Posterior vena cava (tissue), 2 donors: ENCODE measurements at places on chromosomes 1 and 21.
A peak's percentile ranks its signal among the peaks of the same experiment; 100 is the strongest.

- no peak for DNase-seq
Observed at GRCh38 chr1:198030682-198031081, 113.5 kb downstream of the LHX9 start.

GRCh38 chr1:25577134-25577920, 33.9 kb downstream of the LDLRAP1 start:
- no peak for DNase-seq

DNA sequence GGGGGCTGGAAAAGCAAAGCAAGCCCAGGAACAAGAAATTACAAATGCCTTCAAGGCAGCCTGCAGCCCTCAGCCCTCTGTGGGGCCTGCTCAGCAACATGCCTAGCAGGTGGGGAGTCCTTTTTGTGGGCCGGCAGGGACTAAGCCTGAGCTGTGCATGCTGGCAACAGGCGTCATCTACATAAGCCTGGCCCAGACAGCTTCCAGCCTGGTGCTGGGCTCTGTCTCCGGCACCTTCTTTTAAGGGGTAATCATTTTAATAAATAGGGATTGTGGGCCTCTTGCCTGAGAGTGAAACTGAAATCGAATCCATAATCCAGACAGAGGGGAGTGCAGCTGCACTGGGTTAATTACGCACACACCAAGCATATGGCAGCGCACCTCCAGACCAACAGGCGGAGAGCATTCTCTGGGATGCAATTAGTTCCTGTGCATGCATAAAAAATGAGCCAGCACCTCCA, 96.6 kb downstream of the DDX20 start:
- peak; percentile 54 for DNase-seq

DNA sequence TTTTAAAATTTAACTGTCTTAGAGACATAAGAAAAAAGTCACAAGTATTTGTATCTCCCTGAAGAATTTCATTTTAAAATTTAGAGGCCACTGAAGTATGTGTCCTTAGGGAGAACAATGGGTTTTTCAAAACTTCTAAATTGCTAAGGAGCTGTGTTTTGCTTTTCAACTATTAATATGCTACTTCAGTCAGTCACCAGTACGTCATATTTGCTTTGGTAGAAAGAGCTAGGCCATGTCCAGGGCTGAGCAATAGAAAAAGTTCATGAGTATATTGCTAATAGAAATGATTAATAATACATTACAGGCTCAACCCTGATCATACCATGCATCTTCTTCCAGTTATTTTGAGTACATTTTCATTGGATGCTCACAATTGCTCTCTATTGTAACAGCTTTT, 1.7 kb upstream of the SGIP1 start:
- DNase-seq: no peak

GRCh38 chr1:94279462-94279861, 42.1 kb upstream of the ARHGAP29 start:
- no peak for DNase-seq

DNA sequence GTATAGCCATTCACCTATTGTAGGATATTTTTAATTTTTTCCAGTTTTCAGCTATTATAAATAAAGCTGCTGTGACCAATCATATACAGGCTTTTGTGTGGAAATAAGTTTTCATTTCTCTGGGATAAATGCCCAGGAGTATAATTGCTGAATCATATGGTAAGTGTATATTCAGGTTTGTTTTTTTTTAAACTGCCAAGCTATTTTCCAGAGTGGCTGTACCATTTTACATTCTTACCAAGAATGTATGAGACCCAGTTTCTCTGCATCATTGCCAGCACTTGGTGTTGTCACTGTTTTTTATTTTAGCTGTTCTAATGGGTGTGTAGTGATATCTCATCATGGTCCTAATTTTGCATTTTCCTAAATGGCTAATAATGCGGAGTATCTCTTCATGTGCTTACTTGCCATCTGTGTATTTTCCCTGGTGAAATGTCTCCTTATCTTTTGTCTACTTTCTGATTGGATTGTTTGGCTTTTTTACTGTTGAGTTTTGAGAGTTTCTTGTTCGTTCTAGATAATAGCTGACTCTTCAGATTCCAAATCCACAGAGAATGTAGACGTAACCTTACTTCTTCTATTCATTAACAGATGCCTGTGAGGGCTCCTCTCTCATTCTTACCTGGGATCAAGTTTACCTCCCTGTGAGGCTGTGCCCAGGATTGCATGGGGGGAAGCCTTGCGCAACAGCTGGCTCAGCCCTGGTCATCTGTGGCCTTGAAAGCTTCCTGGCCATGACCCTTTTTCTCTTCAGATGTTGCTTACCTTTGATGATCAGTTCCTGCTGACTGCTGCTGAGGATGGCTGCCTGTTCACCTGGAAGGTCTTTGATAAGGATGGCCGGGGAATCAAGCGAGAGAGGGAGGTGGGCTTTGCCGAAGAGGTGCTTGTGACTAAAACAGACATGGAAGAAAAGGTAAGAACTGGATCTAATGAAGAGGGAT, 42.6 kb downstream of the CFAP57 start:
- DNase-seq: no peak

DNA sequence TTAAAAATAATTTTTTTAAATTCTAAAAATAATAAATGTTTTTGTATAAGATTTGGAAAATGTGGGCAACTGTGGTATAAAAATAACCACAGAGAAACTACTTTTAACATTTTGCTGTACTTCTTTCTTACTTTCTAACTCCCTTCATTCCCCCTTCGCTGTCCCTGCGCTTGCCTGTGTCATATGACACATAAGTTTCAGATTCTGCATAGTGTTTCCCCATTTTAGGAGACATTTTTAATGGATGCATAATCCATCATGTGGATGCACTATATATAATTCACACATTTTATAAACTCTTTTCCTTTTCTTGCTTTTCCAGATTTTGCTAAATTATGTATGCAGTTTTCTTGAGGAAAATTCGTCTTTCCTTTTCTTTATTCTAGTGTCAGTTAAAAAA, 16.3 kb downstream of the ATG4C start:
- no peak for DNase-seq

DNA sequence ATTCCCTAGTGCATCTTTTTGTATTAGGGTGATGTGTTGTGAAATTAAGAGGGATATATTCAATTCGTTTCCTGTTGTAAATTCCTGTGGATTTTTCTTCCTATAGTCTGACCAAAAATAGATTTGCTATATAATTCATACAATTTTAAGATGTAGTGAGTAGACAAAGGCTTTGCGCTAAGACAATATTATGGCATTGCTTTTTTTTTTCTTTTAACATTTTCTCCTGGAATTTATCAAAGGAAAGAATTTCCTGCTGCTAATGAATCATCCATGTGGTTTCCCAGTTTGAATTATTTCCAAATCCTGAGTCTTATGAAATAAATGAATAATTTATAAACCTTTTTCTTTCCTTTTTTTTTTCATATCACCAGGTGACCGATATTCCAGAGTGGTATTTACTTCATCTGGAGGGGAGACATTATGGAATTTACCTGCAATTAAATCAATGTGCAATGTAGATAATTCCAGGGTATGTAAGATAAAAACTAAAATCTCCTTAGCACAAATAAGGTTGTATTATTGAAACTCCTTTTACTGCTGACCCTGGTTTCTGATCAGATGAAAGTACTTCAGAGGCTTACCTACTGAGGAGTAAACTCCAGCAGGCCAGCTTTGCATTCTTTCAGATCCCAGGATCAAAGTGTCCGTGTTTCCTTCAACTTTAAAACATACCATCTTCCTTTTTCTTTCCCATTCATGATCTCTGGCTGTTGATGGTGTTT, 148.4 kb downstream of the TLR5 start:
- DNase-seq: no peak

- peak; percentile 96 for DNase-seq
Observed at GRCh38 chr1:173477286-173478093, at the start of gene PRDX6. Gene PRDX6 (plus strand): TSS chr1:173477335. CDS start chr1:173477398, 63 bp downstream.

GRCh38 chr1:88175631-88176226, 508.3 kb upstream of the PKN2 start:
- no peak for DNase-seq

DNA sequence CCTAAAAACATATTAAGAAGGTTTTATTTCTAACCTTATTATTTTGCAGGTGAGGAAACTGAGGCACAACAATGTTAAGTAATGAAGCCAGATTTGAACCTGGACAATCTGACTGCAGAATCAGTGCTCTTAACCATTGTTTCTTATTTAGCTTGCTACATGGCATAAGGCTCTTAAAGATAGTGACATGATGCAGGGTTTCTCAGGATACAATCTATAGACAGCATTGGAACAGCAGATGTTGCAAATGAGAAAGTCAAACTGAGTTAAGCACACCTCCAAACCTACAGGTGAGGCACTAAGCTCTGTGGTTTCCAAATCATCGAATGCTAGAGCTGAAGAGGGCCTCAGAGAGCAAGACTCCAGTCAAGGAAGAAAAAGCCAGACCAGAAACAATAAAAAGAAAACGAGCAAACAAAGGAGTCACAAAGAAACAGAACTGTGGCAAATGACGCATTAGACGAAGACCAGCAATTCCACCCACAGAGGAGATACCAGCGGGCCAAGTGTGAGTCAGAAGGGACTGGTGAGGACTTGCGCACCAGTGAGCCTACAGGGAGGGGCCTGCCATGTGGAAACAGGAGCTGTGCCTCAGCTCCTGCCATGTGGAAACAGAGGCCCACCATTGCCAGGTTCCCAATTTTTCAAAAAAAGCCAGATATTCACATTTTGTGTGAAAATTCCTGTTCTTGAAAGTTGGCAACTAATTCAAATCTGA, 14.4 kb downstream of the CD58 start:
- peak; percentile 88 for DNase-seq

GRCh38 chr21:22258821-22259220, 1260.6 kb downstream of the NCAM2 start:
- no peak for DNase-seq

DNA sequence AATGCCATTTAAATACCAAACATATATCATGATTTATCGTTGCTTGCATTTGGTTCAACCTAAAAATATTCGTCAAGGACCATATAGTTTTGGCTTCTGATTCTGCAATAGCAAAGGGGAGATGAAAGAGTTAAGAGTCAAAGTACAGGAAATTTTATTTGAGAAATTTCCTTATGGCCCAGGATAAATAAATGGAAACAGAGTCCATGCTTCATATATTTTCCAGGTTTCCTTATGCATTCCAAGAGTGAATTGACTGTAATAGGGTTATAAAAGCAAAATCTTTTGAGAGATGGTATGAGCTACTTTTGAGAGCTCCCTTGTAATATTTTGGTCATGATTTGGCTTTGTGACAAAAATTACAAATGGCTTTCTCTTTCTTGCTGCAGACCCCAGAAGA, 140.1 kb downstream of the HMCN1 start:
- no peak for DNase-seq

DNA sequence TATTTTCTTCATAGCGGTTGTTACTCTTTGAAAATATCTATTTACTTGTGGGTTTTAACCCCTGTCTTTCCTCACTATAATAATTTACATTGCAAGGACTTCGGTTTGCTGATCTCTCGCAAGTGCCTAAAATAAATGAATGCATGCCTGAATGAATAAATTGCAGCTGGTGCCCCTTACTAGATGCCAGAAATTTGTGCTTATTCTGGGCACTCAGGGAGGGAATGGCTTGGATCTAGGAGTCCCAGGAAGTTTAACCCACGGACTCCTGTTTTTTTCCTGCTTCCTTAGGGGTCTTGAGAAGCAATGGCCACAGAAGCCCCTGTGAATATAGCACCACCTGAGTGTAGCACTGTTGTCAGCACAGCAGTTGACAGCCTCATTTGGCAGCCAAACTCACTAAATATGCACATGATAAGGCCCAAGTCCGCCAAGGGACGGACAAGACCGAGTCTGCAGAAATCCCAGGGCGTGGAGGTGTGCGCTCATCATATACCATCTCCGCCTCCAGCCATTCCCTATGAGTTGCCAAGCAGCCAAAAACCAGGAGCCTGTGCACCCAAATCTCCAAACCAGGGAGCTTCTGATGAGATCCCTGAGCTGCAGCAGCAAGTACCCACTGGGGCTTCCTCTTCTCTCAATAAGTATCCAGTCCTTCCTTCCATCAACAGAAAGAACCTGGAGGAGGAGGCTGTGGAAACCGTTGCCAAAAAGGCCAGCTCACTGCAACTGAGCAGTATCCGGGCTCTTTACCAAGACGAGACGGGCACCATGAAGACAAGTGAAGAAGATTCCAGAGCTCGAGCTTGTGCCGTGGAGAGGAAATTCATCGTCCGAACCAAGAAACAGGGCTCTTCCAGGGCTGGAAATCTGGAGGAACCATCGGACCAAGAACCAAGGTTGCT, 4.2 kb upstream of the PLA2G2C start:
- DNase-seq: no peak

GRCh38 chr1:234670967-234671626, 61.1 kb upstream of the IRF2BP2 start:
- no peak for DNase-seq

GRCh38 chr1:230632273-230632873, 9.9 kb upstream of the COG2 start:
- DNase-seq: no peak

- DNase-seq: peak; percentile 90
Observed at GRCh38 chr1:180954005-180954800, 41.5 kb downstream of the KIAA1614 start.

GRCh38 chr1:55466373-55466772, 251.2 kb upstream of the USP24 start:
- no peak for DNase-seq

- no peak for DNase-seq
Observed at GRCh38 chr1:164659621-164660411, 100.8 kb downstream of the PBX1 start.

- DNase-seq: no peak
Observed at GRCh38 chr1:221937155-221937953, 195.5 kb upstream of the DUSP10 start.

- DNase-seq: no peak
Observed at GRCh38 chr1:169511316-169512005, 25.7 kb upstream of the SLC19A2 start.

GRCh38 chr1:7808253-7808844, 24.3 kb downstream of the PER3 start:
- DNase-seq: no peak

- no peak for DNase-seq
Observed at GRCh38 chr1:168960114-168960513, 146.4 kb upstream of the ATP1B1 start.

- no peak for DNase-seq
Observed at GRCh38 chr1:45038240-45038639, 26.2 kb downstream of the UROD start.

DNA sequence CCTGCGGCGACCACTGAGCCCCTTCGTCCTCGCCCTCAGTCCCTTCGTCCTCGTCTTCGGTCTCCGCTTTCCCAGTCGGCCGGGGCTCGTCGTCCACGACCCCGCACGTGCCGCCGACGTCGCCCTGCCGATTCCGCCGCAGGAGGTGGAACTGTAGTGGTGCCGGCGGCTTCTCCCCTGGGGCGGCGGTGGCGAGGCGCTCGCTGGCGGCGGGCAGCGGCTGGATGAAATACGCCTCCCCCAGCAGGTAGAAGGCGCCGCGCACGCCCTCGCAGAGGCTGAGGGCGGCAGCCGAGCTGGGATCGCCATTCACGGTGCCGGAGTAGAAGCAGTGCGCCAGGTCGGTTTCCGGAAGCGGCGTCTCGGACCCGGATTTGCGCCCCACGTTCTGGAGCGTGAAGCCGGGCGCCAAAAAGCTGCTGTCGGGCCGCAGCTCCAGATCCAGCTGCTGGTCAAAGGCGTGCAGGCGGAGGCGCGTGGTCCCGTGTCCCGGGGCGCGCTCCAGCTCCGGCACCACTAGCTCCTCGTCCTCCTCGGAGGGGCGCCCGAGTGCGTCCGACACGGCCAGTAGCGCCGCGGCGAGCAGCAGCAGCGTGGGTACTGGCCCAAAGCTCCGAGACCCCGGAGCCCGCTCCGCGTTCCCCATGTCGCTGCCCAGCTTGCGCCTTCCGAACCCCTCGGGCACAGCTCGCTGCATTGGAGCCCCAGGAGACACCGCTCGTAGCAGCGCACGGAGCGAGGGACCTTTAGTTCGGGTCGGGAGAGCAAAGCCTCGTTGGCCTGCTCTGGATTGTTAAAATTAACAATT, 747 bp downstream of the ADAMTS1 start:
- peak; percentile 87 for DNase-seq
